NCI-H2081 (cell line): ENCODE measurements at places on chromosomes 1 and 21.
A peak's percentile ranks its signal among the peaks of the same experiment; 100 is the strongest.

- no peak for DNase-seq
These were observed 7.5 kb upstream of the PTPN7 start for GRCh38 chr1:202167708-202168415.

GRCh38 chr1:12495725-12496124, 122.3 kb downstream of the DHRS3 start:
- no peak for DNase-seq

GRCh38 chr1:115098979-115099692, 9.8 kb upstream of the TSPAN2 start:
- DNase-seq = peak; percentile 77

- peak; percentile 91 for DNase-seq
These were observed 132.4 kb downstream of the EDEM3 start for GRCh38 chr1:184622136-184622823.

GRCh38 chr1:85451236-85451830, 13.6 kb downstream of the DDAH1 start:
- no peak for DNase-seq

GRCh38 chr1:224852901-224853568, 76.4 kb upstream of the DNAH14 start:
- DNase-seq = peak; percentile 52

DNA sequence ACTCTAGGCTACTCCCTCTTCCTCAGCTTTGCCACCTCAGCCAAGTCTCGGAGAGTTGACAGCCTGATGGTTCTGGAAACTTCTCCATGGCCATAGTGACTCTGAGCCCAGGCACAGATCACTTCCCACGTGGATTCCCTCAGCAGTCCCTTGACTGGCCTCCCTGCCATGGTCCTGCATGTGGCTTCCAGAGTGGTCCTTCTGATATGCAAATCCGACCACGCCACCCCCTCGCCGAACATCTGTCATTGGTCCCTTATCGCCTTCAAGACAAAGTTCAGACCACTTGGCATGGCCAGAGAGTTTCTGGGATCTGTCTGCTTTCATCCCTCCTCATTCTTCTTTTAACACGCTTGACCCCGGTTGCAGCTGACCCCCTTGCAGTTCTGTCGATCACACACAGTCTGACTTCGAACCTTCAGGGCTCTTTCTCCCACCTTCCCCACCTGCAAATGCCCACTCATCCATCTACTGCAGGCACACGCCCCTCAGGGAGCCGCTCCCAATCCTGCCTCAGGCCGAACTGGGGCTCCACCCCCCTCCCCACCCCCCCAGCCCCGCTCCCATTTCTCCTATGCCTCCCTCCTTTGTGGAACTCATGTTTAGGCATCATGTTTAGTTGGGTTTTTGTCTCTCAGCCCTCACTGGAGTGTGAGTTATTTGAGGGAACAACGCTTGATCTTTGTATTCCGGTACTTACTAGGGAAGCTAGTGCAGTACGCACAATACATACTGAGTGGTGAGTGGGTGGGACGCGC, 29.0 kb downstream of the KIAA1614 start:
- DNase-seq = no peak

- no peak for DNase-seq
These were observed 20.7 kb upstream of the RAP1GAP start for GRCh38 chr1:21689661-21690372.
